ENCODE measurements at places on chromosomes 4 and X.
A peak's percentile ranks its signal among the peaks of the same experiment; 100 is the strongest.

DNA sequence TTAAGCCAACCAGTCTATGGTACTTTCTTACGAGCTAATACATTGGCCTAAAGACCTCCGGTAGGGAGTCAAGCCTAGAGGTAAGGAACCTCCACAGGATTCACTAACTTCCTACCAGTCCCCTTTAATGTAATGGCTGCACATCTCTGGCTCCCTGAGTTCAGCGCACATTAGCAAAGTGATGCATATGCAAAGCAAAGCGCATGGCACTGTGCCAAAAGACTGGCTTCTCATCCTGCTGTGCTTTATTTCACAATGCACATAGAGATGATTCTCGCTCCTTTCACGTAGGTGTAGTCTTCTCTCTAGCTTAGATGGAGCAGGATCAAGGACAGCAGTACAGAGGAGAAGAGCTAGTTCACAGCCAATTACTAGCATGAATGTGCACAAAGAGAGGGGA is 14.6 kb upstream of the CLTRN start:
- DNase-seq: no peak

DNA sequence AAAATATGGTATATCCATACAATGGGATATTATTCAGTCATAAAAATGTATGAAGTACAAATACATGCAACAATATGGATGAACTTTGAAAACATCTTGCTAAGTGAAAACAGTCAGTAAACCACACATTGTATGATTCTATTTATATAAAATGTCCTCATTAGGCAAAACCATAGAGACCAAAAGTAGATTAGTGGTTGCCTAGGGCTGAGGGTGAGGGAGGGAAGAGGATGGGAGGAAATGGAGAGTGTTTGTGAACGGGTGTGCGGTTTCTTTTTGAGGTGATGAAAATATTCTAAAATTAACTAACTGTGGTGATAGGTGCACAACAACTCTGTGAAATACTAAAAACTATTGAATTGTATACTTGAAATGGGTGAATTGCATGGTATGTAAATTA is 29.6 kb downstream of the TEX11 start:
- DNase-seq: no peak

DNA sequence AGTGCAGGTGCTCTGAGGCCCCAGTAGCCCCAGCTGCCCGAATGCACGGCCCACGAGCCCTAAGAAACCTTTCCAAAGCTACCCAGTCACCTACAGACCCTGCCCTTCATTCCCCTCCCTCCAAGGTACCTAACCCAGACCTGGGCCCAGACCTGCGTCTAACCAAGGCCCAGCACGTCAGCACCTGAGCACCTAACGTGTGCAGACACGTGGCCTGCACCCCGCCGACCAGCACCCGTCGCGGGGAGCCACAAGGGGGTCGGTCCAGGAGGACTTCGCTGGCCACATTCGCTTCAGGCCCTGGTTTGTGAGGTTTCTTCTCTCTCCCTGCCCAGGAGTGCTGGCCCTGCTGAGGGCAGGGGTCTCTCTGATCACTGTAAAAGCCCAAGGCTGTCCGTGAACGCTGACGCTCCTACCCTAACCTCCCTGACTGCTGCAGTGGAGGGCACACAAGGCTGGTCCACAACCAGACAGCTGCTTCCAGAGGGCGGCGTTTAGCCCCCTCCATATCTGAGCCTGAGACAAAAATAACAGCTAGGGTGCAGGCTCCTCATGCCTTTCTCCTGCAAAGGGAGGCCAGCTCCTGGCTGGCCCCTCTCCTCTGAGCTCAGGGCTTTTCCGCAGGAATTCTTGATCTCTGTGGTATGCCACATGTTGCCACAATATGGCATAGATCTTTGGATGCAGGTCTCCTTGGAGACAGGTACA is 31.8 kb downstream of the WDR1 start:
- no peak for DNase-seq

- no peak for DNase-seq
These were observed 931.1 kb upstream of the TENM3 start for GRCh38 chr4:181312066-181312465.

- no peak for DNase-seq
These were observed 10.1 kb downstream of the PSAPL1 start for GRCh38 chr4:7424553-7425111.

DNA sequence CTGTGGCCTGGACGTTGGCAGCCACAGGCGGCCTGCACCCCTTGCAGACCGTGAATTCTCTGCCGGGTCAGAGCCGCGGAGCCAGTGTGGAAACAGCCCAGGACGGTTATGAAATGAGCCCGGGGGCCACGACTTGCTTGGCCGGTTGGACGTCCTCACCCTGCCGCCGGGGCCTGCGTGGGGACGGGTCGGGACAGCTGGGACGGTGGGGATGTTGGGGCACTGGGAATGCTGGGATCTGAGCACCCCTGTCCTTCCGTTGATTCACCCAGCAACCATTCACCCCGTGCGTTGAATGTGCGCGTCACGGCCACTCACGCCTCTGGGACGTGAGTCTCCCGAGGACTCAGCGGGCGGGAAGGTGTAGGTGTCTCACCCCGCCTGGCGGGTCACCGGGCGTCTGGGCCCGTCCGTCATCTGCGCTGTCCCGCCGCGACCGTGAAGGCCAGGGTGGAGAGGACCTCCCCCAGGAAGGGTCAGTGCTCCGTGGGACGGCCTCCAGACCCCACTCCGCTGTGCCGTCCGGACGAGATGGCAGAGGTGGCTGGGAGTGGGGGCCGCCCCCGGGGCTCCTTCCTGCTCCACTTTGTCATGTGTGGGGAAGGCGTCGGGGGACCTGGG is 4.5 kb upstream of the PLCXD1 start:
- DNase-seq: no peak

DNA sequence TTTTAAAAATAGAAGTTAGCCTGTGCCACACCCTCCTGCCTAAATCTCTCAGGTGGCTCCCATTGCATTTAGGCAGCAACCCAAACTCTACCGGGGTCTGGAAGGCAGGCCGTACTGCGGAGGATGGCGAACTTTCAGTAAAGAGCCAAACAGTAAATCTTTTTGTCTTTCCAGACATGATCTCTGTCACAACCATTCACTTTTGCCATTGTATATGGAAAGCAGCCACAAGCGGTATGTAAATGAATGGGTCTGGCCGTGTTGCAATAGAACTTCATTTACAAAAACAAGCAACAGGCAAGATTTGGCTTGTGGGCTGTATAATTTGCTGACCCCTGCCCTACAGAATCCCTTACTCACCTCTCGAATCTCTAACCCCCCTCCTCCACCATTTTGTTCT is 3.3 kb downstream of the RADX start:
- DNase-seq: peak; percentile 2

DNA sequence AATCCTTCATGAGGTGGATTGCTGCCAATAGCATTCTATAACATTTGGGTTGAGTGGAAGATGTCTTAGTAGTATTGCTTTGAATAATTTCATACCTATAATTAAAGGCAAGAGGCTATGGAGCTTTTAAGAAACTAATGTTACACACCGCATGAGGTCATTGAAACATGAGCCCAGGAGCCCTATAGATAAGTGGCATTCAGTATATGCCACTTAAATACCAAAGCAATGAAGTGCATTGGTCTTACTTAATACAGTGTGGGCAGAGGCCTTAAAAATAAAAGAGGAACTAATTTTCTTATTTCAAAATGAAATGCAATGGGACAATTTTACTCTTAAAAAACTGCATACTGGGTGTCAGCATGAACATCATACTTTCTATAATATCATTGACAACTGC is 47.5 kb downstream of the SPATA18 start:
- DNase-seq: no peak

- DNase-seq: no peak
These were observed 118.0 kb downstream of the SLC2A9 start for GRCh38 chr4:9903317-9903716.

GRCh38 chr4:7121174-7121573 is 53.3 kb upstream of the GRPEL1 start:
- no peak for DNase-seq

GRCh38 chr4:5448221-5448620 is 260.1 kb downstream of the EVC2 start:
- DNase-seq: no peak
